Activated CD4-positive, alpha-beta T cell treated with anti-CD3 and anti-CD28 coated beads for 48 hours (primary cell): ENCODE measurements at places on chromosomes 2 and 18.

GRCh38 chr2:152863826-152864225 is 145.4 kb downstream of the ARL6IP6 start:
- DNase-seq: no peak

GRCh38 chr2:170647741-170648436 is 67.2 kb upstream of the SP5 start:
- no peak for DNase-seq

DNA sequence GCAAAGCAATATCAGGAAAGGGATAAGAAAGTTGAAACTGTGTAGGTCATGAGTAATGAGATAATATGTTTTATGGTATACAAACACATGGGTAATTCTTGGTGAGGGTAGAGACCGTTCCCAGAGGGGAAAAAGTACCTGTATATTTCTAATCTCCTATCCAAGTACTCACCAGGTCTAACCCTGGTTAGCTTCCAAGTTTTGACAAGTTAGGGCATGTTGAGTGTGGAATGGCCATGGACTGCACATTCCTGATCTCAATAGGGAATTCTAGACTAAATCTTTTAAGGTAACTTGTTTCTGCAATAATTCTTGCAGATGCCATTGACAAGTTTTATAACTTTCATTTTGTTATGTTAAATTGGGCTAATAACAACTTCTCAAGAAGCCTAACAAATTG is 216.6 kb downstream of the SPAG16 start:
- DNase-seq: no peak

GRCh38 chr2:135984199-135985017 is 1.0 kb downstream of the DARS1 start:
- DNase-seq: no peak
